ENCODE measurements at places on chromosomes 1 and 21.

- DNase-seq, result no peak
These were observed 382.9 kb downstream of the NTNG1 start for GRCh38 chr1:107523736-107524135.

DNA sequence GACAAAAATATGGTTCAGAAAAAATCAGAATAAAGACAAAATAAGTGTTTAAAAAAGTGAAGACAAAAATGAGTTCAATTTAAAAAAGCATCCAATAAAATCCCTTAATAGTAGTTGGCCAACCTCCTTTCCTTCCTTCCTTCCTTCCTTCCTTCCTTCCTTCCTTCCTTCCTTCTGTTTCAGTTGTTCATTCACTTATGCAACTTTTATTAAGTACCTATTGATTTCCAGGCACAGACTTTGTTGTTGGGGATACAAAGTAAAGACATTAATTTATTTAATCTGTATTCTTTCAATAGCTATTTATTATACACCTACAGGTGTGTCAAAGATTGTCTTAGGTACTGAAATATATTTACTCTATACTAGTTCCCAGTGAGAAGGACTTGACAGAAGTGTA is 2.4 kb upstream of the LIPI start:
- DNase-seq, result no peak

DNA sequence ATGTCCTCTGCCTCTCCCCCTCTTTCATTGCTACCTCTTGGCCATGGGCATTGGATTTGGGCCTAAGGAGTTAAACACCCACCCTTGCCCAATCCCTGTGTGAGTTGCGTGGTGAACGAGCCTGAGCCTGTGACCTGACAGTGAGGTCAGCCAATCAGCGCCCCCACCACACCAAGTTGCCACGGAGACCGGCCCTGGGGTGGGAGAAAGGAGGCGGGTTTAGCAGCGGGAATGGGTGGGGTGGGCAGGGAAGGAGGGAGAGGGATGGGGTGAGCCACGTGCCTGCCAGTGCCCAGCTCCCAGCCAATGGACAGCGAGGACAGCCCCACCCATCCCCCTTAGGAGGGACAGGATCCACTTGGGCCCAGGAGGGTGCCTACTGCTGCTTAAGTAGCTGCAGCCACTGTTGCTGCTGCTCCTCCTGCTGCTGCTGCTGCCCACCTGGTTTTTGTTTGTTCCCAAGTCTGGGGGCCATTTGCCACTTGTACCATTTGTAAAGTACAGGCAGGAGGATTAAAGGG is 9.5 kb downstream of the ZBTB7B start:
- DNase-seq, result no peak

GRCh38 chr1:159250638-159251216 is 46.1 kb downstream of the ACKR1 start:
- no peak for DNase-seq

DNA sequence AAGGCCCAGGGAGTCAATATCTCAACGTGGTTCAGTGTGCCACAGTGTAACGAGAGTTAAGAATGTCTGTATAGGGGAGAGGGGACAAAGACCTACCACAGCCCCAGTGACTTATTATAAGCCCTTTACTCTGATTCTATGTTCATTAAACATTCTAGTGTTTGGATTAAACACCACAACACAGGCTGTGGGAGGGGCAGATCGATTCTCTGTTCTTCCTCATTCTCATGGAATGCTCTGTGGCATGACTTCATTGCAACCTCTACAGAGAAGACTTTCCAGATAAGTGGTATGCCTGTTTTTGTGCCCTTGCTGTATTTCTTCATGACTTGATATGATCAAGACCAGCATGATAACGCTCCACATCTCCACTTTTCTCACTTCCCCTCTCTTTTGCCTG is 39.0 kb upstream of the CD5L start:
- DNase-seq, result no peak

GRCh38 chr1:2555634-2556276 is 416 bp upstream of the TNFRSF14 start:
- no peak for DNase-seq

GRCh38 chr1:18328803-18329202 is 151.9 kb upstream of the KLHDC7A start:
- DNase-seq, result no peak

GRCh38 chr1:12447307-12447706 is 170.7 kb downstream of the DHRS3 start:
- DNase-seq, result no peak

GRCh38 chr1:59329412-59330053 is 32.6 kb downstream of the FGGY start:
- no peak for DNase-seq

DNA sequence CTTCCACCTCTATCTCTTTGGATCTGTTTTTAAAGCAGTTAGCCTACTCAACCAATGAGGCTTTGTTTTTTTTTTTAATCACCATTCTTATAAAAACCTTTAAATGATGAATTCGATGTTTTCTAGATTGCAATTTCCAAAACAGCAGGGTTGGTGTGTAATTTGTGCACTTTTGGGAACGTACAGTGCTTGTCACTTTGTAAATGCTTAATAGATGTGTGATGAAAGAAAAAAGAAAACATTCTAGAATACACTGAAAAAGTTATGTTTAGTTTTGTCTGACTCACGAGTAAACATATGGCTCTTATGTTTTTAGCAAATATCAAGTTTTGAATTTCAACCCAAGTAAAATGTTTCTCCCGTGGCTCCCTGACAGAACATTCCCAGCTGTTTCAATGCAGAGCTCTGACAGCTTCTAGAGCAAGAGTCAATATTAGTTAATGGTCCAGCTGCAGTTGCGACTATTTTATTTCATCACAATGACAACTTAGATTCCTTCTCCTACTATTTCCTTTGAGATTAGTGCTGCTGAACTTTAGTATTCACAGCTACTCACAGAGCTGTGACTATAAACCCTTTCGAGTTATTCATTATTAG is 362.5 kb upstream of the ADAMTS5 start:
- no peak for DNase-seq

DNA sequence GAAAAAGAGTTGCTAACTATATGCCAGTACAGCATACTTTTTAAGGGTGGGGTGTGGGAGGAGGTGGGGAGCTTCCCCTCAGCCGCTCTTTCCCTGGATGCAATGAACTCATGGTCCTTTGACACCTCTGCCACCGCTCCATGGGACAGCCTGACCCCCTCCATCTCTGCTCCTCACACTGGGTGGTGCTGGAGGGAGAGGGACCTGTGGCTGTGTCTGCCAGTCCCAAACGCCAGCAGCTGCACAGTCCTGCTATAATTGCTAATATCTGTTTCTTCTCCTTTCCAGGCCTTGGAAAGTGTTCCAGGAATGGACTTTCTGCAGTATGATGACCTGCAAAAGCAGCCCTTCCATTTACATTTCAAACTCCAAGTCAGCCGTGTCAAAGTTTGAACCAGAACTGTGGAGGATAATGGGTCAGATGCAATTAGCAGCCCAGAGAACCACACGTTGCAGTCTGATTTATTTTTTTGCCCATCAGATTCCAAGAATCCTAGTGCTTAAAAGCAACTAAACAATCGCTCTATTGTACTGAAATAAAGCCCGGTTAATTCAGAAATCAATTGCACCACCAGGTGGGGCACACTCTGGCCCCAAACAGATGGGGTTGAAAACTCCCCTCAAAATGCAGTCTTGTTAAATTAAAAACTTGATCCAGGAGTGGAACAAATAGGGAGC is 160.7 kb upstream of the LMO4 start:
- DNase-seq, result no peak

GRCh38 chr1:187516874-187517273 is 688.1 kb downstream of the PLA2G4A start:
- no peak for DNase-seq

GRCh38 chr1:89831462-89832120 is 10.8 kb downstream of the LRRC8D start:
- no peak for DNase-seq

DNA sequence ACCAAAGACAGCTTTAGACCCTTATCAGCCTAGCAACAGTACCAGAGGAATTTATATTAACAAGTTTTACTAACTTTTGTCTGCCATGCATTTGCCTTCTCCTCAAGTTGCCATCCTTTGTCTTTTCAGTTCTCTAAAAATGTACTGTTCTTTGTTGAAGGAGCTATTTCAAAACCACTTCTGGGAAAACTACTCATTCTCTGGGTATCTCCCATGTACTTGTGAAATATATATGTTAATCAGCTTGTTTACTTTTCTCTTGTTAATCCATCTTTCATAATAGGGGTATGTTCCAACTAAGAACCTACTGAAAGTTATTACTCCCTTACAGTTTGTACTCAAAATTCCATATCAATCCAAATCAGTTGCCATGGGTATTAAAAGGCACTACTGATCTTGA is 16.3 kb downstream of the DPYD start:
- no peak for DNase-seq

DNA sequence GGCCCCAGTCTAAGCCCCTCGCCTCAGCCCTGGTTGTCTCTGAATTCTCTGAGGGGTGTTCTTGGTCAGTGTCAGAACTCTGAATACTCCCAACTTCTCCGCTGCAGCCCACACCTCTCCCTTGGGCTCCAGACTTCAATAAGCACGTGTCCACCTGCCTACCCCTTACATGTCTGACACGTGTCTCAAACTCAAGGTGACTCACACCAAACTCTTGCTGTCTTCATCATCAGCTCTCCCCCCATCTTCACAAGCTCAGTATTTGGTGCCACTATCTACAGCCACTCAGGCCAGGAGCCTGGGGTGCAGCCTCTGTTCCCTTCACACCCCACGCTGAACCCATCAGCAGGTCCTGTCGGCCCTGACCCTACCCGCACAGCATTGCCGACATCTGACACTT is 18.8 kb upstream of the UBXN10 start:
- DNase-seq, result no peak

DNA sequence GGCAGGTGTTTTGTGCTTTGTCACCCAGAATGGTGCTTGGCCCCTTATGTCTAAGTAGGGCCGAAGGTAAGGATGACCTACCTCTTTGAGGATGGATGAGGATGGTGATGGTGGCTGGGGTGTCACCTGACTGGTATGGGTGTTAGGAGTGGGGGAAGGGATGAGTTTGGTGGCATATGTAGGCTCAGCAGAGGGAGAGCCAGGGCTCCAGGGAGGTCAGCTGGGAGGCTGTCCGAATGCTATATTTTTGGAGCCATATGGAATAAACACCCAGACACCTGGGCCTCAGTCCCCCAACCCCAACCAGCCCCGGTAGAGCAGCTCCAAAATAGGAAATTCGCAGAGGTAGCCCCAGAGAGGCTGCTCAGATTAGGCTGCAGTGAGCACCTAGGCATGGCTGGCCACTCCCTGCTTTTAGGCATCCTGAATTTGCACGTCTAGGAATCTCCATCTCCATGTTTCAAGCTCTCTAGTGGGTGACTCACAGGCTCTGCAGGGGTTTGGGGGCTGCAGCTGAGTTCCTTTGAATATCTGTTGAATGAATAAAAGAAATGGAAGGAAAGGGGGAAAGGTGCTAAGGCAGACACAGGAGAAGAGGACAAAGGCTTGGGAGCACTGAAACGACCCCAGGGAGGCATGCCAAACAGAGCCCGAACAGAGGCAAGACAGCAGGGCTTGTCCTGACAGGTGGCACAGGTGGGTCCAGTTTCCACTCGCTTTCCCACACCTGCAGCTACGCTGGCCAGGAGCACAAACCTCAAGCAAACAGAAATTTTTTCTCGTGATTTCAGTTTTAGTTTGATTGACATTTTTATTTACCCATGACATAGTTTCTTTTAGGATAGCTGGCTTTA is 135.3 kb upstream of the EDN2 start:
- no peak for DNase-seq
